ENCODE measurements at places on chromosomes 16 and 17.
A peak's percentile ranks its signal among the peaks of the same experiment; 100 is the strongest.

DNA sequence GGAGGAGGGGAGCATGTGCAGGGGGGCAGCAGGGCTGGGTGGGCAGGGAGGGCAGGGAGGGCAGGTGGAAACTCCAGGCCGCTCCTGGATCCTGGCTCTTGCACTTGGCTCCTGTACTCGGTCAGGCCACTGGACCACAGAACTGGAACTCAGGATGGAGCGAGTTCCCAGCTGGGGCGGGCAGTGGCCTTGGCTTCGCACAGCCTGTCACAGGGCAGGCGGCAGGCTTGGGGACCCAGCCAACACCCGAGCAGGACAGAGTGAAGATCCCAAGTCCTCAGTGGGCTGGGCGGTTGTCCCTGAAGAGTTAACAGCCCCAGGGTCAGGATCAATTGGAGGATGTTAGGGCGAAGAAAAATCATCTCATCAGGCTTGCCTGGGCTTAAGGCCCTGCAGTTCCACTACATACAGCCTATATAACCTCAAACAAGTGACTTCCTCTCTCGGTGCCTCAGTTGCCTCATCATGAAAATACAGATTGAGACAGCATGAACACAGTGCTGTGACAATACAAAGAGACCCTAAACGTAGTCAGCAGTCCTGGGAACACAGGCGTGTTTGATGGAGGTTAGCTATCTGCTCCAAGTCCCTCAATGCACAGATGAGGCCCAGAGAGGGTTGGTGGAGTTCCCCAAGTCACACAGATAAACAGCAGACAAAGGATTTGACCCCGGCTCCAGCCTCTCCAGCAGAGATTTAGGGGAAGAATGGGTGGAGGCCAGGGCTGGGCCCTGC, 21.9 kb downstream of the ZNF423 start:
- no peak for DNase-seq

- no peak for DNase-seq
Observed at GRCh38 chr16:74051-74746, 1.8 kb upstream of the RHBDF1 start.

- DNase-seq, result no peak
Observed at GRCh38 chr17:65487990-65488389, 73.5 kb downstream of the AXIN2 start.

- peak; percentile 95 for DNase-seq
Observed at GRCh38 chr17:81393684-81394376, 1.4 kb upstream of the BAHCC1 start.

DNA sequence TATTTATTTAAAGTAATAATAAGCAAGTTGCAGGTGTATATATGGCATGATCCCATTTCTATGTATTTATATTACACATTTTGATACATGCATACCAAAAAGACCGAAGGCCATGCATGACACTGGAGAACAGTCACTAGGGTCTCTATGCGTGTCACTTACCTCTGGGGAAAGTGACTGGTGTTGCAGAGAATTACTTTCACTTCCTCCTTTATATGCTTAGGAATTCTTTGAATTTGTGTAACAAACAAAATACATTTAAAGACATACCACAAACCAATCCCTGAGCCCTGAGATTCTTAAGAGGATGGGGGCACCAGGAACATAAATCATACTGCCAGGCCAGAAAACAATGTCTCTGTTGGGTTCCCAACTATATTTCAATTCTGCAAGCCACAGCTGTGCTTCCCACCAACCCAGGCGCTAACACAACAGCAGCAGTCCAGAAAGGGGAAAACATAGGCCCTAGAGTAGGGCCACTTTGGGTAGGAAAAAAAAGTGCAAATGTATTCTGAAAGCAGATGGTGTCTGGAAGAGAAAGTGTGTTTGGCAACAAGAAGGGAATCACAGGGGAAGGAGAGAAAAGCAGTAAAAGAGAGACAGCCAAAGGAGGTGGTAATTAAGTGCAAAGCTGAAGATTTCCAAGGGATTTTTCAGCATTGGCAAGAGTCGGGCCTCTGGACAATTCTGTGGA, 24.5 kb upstream of the HYDIN start:
- DNase-seq, result no peak

GRCh38 chr17:73947966-73948355, 255.5 kb upstream of the RPL38 start:
- no peak for DNase-seq

- no peak for DNase-seq
Observed at GRCh38 chr16:65984296-65984695, 382.2 kb upstream of the CDH5 start.

Measured in AG20443 (cell line).